ENCODE measurements at places on chromosomes 2 and 18.

DNA sequence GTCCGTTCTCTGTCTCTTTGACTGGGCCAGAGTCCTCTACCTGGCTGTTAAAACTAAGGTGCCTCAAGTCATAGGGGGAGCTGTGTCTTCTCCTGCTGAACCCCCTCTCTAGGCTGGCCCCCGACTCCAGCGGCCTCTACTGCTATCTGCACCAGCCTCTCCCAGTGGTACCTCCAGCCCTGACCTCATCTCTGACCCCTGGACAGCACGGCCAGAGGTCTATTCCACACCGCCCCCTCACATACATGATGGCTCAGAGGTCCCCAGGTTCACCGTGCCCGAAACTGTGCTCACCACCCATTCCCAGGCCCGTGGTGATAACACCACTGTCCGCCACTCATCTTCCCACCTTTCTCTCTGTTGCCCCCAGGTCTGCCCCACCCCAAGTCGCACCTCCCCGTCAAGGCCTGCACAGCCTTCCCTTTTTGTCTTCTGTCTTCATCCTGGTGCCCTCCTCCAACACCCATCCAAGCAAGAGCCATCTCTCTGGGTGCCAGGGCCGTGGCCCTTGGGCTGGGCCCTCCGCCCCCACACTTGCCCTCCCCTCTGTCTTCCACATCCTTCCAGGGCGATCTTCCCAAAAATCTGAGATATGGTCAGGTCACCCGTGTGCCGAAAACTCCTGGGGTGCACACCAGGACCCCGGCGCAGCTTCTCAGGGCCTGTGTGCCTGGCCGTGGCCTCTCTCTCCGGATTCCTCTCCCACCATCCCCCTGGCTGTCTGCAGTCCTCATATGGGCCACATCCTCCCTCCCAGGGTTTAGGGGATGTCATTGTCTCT, 134.4 kb upstream of the ID2 start:
- no peak for DNase-seq

- DNase-seq = no peak
Observed at GRCh38 chr18:58336605-58337004, 292.3 kb downstream of the ALPK2 start.

DNA sequence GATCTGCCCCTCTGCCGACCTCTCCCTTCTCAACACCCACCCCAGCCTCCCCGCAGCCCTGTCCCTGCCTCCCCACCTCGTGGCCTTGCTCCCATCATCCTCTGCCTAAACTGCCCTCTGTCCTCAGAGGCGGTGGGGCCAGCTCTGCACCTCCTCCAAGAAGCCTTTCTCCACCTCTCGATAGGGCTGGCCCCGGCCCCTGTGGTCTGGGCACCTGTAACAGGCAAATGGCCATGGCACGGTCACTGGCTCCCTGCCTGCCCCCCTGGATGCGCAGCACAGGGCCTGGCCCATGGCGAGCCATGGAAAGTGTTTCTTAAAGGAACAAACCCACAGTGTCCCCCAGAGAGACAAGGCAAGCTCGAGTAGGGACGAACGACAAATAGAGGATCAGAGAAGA, 42.0 kb downstream of the MYO7B start:
- no peak for DNase-seq

- no peak for DNase-seq
Observed at GRCh38 chr2:29373870-29374269, 258.7 kb downstream of the CLIP4 start.

DNA sequence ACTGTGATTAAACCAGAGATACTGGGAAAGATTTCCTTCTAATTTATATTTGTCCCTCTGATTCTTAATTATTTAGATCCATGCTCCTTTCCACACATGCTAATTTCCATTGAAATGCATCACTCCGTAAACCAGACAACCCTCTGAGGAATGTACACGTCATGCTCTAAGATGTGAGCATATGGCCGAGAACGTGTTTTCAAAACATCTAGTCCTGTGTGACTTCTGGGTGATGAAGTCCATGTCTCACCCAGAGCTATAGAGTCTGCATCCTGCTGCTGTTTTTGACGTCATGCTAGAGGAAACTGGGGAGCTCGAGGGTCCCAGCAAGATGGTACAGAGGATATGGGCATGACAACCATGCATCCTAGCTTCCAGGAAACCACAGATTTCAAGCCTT, 53.6 kb downstream of the CAPN13 start:
- DNase-seq = no peak

DNA sequence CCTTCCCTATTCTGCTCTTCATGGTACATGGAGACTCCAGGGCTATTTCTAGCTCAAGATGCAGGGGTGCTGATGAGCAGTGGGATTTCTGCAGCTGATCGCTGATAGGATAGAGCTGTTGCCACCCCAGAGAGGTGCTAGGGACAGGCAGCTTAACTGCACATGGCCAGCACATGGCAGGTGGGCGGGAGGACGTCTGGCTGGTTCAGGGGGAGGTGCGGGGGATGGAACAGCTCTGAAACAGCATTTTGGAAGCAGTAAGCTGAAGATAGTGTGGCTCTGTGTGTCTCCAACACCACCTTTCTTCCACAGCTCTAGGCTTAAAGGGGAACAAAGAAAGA, 151.9 kb upstream of the PELI1 start:
- no peak for DNase-seq

DNA sequence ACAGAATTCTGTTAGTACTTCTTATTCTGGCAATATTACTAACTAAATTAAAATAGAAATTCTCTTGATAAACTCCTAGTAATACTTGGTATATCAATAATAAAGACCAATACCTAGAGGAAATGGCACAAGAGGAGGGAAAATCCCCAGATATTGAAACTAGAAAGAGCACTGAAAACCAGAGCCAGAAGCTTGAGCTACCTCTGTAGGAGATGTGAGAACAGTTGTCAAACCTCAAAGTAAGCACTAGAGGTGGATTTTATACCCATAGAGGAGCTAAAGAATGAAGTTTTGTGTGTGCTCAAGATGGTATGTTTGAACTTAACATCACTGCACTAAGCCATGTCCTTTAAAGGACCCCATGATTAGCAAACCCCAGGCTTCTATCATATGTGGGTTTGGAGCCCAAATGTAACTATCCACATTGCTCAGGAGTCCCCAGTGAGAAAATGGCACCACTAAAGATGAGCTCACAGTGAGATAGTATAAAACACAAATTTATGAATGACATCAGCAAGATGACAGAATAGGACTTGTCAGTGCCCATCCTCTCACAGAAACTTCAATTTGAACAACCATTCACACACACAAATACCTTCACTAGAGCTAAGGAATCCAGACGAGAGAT, 122.1 kb downstream of the PKP4 start:
- peak; percentile 30 for DNase-seq

GRCh38 chr2:68811364-68811763, 59.8 kb downstream of the BMP10 start:
- DNase-seq = no peak

DNA sequence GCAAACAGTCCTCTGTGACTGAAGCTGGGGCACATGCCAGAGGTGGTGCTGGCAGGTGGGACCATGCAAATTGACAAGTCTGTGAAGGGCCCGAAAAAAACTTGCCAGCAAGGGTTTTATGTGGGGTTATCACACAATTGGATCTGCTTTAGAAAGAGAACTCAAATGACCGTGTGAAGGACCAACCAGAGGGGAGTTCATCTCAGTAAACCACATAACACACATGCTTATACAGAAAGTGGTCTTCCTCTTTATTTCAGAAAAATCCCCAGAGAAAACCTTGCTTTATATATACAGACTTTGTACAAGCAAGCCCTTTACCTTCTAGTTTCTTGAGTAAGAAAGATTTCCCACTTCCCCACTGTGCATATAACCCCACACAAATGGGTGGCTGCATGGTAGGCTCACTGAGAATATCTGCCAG, 46.7 kb downstream of the KIDINS220 start:
- DNase-seq = peak; percentile 13

DNA sequence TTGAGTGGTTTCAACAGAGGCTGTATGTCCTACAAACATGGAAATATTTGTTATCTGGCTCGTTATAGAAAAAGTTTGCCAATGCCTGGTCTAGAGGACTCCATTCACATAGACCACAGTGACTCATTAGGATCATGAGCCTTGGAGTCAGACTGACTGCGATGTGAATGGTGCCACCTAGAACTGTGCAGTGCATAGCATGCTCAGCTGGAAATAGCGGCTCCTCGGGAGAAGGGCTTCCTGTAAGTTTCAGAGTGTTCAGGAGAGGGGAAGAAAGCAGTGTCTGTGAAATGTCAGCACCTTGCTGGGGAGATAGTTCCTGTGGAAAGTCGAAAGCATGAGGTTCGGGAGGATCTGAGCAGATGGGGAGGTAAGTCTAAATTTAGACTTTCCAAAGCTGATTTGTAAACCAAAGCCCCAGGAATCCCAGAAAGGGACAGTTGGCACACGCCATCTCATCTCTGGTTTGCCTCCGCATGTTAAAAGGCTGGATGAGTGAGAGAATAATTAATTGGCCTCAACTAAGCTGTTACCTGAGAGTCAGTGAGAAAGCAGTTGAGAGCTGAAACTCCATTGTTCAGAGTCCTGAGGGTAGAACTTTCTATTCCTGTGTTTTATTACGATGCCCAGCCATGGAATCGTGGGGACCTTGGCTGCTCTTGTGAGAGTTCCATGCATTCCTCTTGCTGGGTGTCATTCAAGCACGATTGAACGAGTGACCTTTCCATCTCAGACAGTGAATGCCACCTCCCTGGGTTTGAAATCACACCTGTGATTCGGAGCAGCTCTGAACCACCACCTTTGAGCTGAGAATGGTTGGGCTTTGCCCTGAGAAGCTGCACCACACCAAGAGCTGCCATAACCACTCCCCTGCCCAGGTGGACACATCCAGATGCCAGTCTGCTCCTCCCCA, 99.5 kb downstream of the MAPK4 start:
- no peak for DNase-seq

- no peak for DNase-seq
Observed at GRCh38 chr18:29753379-29753778, 1289.2 kb downstream of the DSC3 start.

- DNase-seq = no peak
Observed at GRCh38 chr2:55010915-55011314, 39.3 kb downstream of the RTN4 start.

- no peak for DNase-seq
Observed at GRCh38 chr18:58464104-58464625, 164.7 kb downstream of the ALPK2 start.

DNA sequence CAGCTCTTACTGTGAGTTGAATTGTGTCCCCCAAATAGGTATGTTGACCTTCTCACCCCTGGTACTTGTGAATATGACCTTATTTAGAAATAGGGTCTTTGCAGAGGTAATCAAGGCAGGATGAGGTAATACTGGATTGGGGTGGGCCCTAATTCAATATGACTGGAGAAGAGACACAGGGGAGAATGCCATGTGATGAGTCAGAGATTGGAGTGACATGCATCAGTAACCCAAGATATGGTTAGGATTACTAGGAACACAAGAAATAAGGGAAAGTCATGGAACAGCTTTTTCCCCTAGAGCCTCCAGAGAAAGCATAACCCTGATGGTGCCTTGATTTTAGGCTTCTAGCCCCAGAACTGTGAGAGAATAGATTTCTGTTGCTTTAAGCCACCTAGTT, 37.0 kb upstream of the ATP5MC3 start:
- no peak for DNase-seq

DNA sequence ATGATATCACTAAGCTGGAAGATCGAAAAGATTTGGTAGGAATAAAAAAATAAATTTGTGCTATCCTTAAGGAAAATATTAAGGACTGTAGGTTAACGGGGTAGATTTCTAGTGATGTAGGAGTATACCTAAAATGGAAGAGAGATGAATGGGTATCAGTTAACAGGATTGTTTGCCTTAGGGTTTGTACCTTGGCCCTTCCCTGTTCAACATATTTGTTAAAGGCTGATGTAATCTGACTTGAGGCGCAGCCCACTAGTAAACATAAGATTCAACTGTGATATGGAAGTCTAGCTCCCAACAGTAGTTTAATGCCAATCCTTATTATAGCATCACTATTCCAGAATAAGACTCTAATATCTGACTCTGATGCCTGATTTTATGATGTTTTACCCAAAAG, 685.2 kb downstream of the DCC start:
- DNase-seq = no peak

- DNase-seq = no peak
Observed at GRCh38 chr18:22983175-22983574, 50.0 kb downstream of the RBBP8 start.

- no peak for DNase-seq
Observed at GRCh38 chr2:119308793-119309330, 57.8 kb downstream of the C2orf76 start.

- no peak for DNase-seq
Observed at GRCh38 chr2:98893911-98894321, 42.1 kb downstream of the CRACDL start.

GRCh38 chr2:95730813-95731212, 139.0 kb downstream of the TRIM43 start:
- DNase-seq = no peak

GRCh38 chr2:2296400-2296799, 34.7 kb downstream of the MYT1L start:
- no peak for DNase-seq

- DNase-seq = no peak
Observed at GRCh38 chr18:12041561-12041960, 52.1 kb upstream of the ANKRD62 start.

- no peak for DNase-seq
Observed at GRCh38 chr2:126905991-126906390, 7.3 kb downstream of the TEX51 start.

DNA sequence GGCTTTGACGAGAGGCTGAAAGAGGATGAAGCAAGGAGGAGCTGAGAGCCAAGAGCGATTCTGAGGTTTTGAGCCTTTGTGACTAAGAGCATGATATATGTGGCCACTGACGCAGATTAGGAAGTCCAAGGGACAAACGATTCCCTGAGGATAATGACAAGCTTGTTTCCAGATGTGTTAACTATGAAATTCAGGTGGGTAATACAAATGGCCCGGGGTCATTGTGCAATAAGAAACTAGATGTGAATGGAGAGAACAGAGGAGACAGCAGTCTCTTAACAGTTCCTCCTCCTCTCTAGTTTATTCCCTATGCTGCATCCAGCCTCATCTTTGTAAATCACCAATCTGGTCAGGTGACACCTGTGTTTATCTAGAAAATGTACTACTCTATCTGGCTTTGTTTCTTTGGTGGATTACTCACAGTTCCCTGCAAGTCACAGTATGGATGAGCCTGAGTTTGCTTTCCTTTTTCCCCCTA, 84.2 kb downstream of the SOCS6 start:
- no peak for DNase-seq

- no peak for DNase-seq
Observed at GRCh38 chr2:32732120-32732519, 104.3 kb downstream of the TTC27 start.
